Inflammatory macrophage (primary cell): ENCODE measurements at places on chromosomes 3 and 15.

DNA sequence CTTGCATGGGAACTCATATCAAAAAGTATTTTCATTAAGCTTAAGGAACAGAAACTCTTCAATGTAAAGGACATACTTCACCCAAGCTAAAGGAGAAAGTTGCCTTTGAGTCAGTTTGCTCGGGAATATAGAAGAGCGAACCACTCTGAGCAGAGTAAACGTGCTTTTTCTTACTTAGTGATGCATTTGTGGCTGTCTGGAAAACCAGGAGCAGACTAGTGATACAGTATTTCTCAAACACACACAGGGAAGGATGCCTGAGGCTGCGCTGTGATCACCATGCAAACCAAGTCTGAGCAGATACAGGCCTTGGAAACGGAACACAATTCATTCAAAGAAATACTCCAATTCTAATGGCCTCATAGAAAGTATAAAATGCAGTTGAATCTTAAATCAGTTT lies 121.0 kb upstream of the CDIN1 start:
- no peak for DNase-seq

- DNase-seq, result no peak
These were observed 130.9 kb downstream of the GMNC start for GRCh38 chr3:190731596-190731995.

DNA sequence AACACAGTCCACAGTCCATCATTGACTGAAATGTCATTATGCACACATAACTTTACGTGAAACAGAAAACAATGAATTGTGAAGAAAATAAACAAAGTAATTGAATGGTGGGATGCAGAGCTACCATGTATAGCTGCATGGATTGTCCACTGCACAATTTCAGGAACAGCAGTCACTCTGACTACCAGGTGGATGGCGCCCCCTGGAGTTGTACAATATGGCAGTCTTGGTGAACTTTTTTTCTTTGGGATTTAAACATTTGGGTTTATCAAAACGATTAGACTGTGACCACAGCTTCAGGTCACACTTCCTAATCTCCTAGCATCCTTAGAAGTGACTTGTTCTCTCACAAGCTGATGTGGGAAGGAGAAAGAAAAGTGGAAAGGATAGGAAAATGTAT lies 48.9 kb upstream of the TCF12 start:
- DNase-seq, result peak; percentile 53

- no peak for DNase-seq
These were observed 80.9 kb upstream of the TOPAZ1 start for GRCh38 chr3:44160818-44161217.

GRCh38 chr15:66718220-66718988 lies 16.4 kb downstream of the SMAD6 start:
- DNase-seq, result no peak

- no peak for DNase-seq
These were observed 181.2 kb upstream of the IL12A start for GRCh38 chr3:159807137-159808040.

GRCh38 chr3:179373938-179374337 lies 26.4 kb downstream of the MFN1 start:
- DNase-seq, result no peak

DNA sequence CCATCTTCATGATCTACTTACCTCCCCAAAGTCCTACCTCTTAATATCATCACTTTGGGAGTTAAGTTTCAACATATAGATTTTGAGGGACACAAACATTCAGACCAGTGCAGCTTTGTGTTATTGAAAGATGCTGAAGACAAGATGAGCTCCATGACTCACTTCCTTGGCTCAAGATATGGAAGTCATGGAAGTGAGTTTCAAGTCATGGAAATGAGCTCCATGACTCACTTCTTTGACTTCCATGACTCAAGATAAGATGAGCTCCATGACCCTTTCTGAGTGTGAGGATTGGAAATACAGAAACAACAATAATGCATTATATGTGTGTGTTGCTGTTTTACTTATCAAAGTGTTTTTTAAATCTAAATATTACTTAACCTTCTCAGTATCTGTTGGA lies 170.2 kb upstream of the TPRG1 start:
- DNase-seq, result peak; percentile 30

GRCh38 chr3:130293247-130293646 lies 52.2 kb upstream of the COL6A5 start:
- no peak for DNase-seq

GRCh38 chr3:59762941-59763340 lies 713.1 kb upstream of the CFAP20DC start:
- DNase-seq, result no peak

DNA sequence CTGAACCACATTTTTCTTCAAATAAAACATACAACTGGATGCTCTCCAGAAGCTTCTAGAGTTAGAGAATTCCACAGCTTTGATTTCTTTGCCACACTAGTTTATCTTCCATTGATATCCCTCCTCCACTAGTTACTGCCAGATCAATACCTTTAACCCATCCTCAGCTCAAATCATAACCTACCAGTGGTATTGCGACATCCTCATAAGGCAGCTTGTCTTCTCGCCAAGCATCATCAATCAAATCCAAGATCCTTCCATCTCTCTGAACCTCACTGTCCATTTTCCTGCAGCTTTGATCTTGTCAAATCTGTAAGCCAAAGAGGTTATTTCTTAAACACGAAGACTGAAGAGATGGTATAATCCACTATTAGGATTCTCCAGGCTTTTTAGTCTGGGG lies 3.2 kb downstream of the ANAPC13 start:
- no peak for DNase-seq

DNA sequence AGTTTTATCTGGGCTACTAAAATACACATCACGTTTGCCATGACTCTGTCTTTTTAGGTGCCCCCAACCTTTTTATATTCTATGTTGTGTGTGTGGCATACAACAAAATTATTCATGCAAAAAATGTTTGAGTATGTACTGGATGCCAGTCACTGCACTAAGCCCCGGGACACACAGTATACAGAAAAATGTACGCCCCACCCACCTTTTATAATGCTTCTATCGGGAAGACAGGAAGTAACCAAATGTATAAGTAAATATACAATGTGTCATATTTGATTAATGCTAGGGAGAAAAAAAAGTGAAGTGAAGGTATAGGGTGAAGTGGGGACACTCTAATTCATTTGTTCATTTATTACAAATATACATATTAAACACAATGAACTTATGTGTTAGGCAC lies 503.4 kb upstream of the MDFIC2 start:
- no peak for DNase-seq

- no peak for DNase-seq
These were observed 11.3 kb downstream of the P2RY14 start for GRCh38 chr3:151267066-151267465.

GRCh38 chr15:46265664-46266347 lies 631.0 kb downstream of the SQOR start:
- no peak for DNase-seq

GRCh38 chr3:45179163-45179562 lies 33.0 kb upstream of the CDCP1 start:
- no peak for DNase-seq

DNA sequence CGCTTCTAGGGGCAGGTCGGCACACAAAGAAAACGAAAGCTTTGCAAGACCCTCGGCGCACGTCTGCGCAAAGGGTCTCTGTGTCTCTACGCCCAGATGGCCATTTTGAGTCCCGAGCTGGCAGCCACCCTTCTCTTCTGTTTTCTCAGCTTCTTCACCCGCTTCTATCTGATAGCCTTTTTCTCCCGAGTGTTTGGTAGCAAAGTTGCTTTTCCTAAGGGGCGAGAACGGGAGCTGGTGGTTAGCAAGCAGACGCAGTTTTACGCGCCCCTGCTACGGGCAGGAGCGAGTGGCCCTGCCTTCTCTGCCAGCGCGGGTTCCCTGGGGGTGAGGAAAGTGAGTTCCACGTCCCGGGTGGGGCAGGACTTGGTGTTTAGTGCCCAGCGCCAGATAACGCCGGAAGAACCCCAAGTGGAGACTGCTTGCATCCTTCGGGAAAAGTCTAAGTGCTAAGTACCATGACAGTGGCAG lies 2.9 kb upstream of the MKRN2 start:
- peak; percentile 26 for DNase-seq

GRCh38 chr15:80755885-80756284 lies 23.3 kb upstream of the CEMIP start:
- DNase-seq, result no peak

GRCh38 chr3:61673651-61674050 lies 112.3 kb downstream of the PTPRG start:
- no peak for DNase-seq

DNA sequence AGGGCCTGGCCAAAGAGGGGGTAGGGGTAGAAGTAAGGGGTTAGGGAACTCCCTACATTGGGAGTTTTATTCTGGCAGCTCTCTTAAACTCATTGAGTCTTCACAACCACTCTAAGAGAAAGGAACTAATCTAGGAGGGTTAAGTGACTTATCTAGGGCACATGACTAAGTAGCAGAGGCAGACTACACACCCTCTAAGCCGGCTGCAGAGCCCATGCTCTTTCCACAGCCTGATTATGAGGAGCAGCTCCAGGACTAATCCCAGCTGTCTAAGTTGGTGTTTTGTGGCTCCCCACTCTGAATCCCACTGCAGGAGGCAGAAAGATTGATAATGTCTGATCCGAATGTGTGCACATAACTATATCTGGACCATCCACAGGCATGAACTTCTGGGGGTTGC lies 374.6 kb downstream of the EPHB1 start:
- DNase-seq, result no peak

GRCh38 chr15:68210409-68210756 lies 5.3 kb upstream of the CALML4 start:
- DNase-seq, result no peak

DNA sequence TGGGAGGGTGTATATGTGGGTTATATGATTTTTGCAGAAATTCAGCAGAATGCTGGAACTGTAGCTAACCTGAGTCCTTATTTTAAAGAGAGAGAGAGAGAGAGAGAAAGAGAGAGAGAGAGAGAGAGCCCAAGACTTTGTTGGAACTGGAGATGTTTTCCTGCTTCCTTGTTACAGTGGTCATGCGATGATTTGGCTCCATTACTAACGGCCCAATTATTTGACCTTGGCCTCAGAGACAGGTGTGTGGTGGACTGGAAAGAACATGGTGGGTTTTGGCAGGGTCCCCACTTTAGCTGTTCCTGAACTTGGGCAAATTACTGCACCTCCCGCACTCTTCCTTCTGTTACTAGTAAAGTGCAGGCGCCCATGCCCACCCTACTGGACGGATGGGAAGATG lies 14.8 kb upstream of the ACSBG1 start:
- no peak for DNase-seq

DNA sequence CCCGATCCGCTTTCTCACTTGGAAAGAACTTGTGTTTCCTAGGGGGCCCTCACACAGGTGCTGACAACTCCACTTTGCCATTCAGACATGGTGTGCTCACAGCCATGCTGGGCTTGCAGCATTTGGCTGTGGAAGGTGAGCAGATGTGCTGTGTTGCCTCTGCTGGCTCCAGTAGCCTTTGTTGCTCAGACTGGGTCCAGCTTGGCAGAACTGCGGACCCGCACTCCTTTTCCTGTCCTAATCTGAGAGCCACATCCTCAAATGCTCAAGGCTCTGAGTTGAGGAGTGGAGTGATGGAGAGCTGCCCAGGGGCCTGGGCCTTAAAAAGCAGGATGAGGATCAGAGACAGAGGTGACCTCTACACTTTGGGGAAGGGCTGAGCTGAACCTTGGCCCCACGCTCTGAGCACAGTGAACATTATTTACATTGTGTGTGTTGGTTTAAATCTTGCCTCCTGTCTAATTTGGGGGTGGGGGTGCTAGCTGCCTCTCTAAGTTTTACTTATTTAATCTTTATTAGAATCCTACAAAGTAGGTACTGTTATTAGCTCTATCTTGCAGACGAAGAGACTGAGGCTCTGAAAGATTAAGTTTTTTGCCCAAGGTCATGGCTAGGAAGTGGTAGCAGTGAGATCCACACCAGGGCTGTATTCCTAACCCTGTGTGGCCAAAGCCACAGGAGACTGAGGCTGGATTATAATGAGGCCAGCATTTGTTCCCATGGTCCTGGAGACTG lies 17.2 kb downstream of the ACOX2 start:
- DNase-seq, result no peak

GRCh38 chr3:82000773-82001172 lies 239.3 kb upstream of the GBE1 start:
- DNase-seq, result no peak

DNA sequence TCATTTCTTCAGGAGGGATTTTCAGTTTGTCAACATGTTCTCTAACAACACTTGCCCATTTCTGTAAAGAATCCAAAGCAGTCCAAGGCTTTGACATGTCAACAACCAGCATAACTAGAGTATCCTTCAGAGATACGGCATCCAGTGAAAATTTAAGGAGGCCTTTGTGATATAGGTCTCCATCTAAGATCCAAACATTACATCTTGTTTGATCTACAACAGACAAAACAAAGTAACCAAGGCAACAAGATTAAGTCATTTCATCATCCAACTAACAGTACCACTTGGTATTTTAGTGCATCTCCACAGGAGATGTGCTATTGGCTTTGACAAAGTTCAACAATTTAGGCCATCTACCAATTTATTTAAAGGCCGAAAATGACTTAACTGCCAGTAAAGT lies 25.8 kb downstream of the DYNC1LI1 start:
- DNase-seq, result no peak

DNA sequence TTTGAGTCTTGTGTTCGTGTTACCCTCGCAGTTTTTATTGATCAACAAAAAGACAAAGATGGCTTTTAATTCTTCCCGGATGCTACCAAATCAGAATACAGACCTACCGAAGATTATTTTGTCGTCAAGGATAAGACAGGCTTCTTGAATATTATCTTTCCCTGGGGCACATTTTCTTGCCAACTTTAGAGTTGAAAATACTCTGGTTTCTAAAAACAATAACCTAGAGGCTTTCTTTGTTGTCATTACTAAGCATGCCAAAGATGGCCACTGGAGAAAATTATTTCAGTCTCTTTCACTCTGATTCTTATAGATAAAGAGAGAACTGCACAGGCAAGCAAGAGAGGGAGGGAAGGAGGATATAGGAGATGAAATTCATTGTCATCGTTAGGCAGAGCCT lies 33.9 kb downstream of the OXNAD1 start:
- no peak for DNase-seq

DNA sequence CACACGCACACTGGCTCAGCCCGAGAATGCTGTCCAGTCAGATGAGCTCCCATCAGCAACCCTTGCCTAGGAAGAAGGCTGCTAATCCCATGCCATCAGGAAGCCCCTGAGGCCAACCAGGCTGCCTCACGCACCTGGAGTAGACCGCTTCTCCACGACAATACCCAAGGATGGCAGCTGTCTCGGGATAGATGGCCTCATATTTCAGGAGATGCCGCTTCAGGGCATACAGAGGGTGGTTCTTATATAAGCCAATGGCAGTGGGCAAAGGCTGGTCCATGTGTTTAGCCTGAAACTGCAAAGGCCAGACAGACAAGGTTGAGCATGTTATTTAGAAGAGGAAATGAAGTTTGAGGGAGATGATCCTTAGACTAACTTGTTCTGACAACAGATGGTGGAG lies 22.2 kb downstream of the XPC start:
- no peak for DNase-seq

GRCh38 chr3:161355508-161355907 lies 15.8 kb downstream of the SPTSSB start:
- DNase-seq, result no peak

- DNase-seq, result no peak
These were observed 20.2 kb upstream of the CPOX start for GRCh38 chr3:98613616-98614015.

- DNase-seq, result no peak
These were observed 52.5 kb upstream of the ATP2B2 start for GRCh38 chr3:10557781-10558373.
